ENCODE measurements at places on chromosomes 6 and 20.
A peak's percentile ranks its signal among the peaks of the same experiment; 100 is the strongest.

GRCh38 chr20:9374480-9374879, 139.9 kb upstream of the LAMP5 start:
- DNase-seq: no peak

GRCh38 chr6:32658268-32658897, 8.1 kb downstream of the HLA-DQB1 start:
- no peak for DNase-seq

DNA sequence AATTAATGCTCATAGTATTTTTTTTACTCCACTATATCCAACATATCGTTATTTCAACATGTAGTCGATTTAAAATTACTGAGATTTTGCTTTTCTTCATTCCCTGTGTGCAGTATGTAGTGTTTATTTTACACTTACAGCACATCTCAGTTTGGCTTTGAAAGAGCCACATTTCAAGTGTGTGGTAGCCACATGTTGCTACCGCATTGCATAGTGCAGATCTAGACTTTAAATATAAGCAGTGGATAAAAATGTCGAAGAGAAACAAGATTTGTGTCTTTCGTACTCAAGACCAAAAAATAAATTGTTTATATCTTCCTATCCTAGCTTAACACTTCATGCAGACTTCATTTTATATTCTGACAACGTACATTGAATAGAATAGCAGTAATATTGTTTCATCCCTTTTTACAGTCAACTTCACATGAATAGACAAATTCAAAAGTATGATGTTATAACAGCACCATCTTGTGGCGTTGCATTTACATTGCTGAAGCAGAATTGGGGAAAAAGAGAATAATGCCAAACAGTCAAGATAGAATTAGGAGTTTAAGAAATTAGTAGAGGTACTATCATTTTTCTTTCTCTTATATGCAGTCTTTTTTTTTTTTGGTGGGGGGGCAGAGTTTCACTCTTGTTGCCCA, 29.9 kb downstream of the FBXO5 start:
- peak; percentile 65 for DNase-seq

GRCh38 chr6:3264356-3264755, 5.6 kb downstream of the PSMG4 start:
- no peak for DNase-seq

DNA sequence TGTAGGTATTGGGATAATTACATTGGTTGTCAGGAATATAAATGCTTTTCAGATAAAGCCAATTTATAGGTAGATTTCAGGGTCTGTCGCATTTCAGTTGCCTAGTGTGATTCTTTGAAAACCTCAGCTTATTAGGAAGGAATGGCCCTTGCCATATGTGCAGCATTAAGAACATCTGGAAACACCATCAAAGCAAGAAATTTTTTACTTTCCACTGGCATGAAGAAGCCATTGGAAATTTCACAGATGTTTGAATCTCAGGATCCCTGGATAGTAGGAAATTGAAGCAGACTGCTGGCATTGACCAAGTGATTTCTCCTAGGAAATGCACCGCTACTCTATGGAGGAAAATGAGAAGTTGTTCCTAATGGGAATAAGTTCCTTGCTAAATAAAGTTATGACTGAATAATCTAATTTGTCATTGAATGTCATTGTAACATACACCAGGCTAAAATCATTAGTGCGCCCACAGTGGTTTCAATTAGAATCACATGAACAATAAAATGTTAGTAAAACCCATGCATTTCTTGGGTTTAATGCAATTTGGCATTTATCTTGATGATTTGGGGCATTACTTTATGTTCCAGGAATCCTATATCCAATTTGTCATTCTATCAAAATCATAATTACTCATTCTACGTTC, 950.1 kb downstream of the EPHA7 start:
- no peak for DNase-seq

- no peak for DNase-seq
These were observed 61.7 kb downstream of the HDGFL1 start for GRCh38 chr6:22631091-22631490.

GRCh38 chr6:10463491-10464481, 48.9 kb upstream of the TFAP2A start:
- no peak for DNase-seq

- DNase-seq: peak; percentile 89
These were observed at the start of gene ELOVL4 for GRCh38 chr6:79947191-79948186. TSS of gene ELOVL4 (minus strand) at chr6:79947553. CDS start at chr6:79947279, 274 bp downstream.

GRCh38 chr6:108621117-108621516, 60.4 kb downstream of the FOXO3 start:
- peak; percentile 44 for DNase-seq

GRCh38 chr6:6277413-6277812, 43.0 kb downstream of the F13A1 start:
- no peak for DNase-seq

GRCh38 chr20:54984104-54984448, 508.7 kb downstream of the DOK5 start:
- DNase-seq: no peak

GRCh38 chr6:32854376-32855178, 585 bp downstream of the PSMB9 start:
- DNase-seq: no peak

DNA sequence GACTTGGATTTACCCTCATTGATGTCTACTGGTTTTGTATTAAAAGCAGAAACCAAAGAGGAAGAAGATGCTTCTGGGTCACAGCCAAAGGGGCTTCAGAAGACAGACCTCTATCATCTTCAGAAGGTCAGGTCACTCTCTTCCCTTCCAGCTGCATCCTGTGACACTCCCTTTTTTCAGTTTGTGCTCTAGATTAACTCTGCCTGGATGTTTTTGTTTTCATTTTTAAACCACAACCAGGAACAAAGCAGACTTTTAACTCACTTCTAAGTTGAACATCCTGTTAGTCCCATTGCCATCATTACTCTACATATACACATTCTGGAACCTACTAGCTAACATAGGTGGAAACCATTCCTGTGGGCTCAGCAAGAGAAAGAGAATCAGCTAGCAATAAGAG, 45.2 kb downstream of the AKIRIN2 start:
- no peak for DNase-seq

DNA sequence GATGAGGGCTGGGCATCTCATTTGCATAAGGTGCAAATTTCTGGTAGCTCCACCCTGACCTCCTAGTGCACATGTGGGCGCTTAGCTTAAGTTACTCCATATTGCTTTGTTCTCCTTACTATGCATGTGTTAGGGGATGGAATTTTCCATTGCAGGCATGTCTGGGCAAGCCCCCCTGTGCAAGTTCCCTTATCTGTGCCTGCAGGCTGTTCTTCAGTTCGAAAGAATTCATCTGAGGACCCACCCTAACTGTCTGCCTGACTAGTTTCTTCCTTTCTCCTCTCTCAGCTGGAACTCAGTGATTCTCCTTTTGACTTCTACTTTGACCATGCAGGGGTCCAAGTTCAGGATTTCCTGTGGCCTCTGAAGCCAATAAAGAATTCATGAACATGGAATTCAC, 30.2 kb downstream of the CCDC170 start:
- DNase-seq: no peak

GRCh38 chr6:34308483-34308882, 59.7 kb upstream of the SMIM29 start:
- DNase-seq: no peak

DNA sequence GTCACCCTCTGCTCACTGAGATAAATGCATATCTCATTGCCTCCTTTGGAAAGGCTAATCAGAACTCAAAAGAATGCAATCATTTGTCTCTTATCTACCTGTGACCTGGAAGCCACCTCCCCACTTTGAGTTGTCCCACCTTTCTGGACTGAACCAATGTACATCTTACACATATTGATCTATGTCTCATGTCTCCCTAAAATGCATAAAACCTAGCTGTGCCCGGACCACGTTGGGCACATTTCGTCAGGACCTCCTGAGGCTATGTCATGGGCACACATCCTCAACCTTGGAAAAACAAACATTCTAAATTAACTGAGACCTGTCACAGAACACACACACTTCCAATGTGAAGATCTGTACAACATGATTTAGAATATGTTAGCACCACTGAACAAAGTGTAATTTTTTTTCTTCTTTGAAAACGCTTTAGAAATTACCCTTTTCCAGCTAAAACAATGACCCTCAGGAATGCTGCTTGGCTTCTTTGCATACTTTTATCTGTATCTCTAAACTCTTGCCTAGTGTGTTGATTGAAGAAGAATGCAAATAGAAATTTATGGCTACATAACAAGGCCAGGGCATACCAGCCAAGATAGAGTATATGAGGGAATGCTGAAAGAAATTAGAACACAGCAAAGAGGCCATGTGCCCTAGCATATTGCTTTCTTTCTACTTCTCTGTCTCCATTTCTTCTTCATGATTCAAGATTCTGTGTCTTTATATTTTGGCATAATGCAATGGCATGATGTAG, 84.6 kb upstream of the DST start:
- no peak for DNase-seq

Data from G401 (cell line).